ENCODE measurements at places on chromosomes 7 and 10. TPM values are rescaled to one million over a fixed set of nuclear protein-coding genes. Genes with fewer than 3 reads are reported as not detected.

DNA sequence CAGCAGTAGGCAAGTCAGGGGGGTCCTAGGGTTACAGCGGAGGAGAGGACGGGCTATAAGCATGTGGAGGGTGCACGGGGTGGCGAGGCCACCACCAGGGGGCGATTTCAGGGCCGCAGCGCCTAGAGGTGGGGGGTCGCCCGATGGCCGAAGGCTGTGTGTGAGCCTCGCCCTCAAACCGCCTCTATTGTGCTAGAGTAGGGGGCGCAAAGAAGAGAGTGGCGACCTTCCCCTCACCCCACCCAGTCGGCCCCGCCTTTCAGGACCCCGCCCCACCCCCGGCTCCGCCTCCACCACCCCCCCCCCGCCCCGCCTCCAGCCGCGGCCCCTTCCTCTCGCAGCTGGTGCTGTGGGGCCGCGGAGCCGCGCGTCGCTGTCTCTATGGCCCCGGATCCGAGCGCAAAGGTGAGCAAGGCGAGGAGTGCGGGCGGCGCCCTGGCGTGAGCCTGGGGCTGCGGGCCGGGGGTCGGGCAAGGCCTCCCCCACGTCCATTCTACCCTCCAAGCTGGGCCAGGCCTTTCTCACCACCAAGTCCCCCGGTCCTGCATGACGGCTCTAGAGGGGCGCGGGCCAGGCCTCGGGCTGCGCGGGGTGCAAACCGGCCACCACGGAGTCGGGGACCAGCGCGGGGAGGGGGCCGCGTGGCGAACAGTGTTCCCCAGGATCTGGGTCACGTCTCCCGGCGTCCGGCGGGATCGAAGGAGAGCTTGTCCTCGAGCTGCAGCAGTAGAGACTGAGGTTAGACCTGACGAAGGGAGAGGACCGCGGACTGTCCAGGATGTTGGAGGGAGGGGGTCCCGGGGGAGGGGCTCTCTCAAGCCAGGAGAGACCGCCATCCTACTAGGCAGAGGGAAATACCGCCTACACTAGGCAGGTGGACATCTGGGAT, at the start of gene SEMA4G:
Gene SEMA4G, plus strand, starts transcription at position 318 of the 889 bp plus-strand sequence. CDS start 3,409 bp downstream, outside the sequence.
- peak; percentile 86 for DNase-seq

DNA sequence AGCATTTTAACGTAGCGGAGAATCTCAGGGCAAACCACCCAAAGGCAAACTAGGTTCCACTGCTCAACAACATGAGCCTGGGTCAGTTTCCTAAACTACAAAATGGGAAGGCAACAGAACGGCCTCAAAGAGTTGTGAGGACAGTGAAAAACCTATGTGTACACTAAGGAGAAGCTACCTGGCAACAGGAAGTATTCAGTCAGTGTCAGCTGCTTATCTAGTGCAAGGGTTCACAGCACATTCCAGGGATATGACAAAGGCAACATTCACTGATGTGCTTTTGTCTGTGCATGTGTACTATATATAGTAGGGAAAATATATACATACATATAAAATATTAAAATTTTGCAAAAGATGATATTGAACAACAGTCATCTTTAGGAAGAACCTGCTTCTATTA, 17.2 kb downstream of the NUDCD3 start:
- no peak for DNase-seq

DNA sequence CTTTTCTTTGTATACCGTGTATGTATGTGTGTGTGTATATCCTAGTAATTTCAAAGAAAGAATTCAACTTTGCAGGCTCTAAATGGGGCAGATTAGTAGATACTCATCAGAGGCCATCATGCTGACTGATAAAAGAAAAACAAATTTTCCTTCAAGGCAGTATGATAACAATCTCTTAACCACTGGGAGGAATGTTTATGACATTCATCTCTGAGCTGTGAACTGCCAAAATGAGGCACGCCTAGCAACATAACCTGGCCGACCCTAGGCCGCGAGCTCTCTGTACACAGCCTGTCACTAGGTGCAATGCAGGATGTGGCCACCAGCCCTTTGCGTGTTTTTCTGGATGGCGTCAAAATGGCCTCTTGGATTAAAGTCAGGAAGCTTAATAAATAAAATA, 343.7 kb upstream of the GALNT17 start:
- peak; percentile 33 for DNase-seq

GRCh38 chr10:124995605-124996004, 53.7 kb downstream of the ZRANB1 start:
- DNase-seq, result no peak

- DNase-seq, result peak; percentile 16
Observed at GRCh38 chr10:32033171-32033570, 23.1 kb downstream of the KIF5B start.

GRCh38 chr10:18082381-18082780, 57.8 kb upstream of the CACNB2 start:
- DNase-seq, result no peak

GRCh38 chr10:104277785-104278184, 8.8 kb downstream of the GSTO2 start:
- no peak for DNase-seq

DNA sequence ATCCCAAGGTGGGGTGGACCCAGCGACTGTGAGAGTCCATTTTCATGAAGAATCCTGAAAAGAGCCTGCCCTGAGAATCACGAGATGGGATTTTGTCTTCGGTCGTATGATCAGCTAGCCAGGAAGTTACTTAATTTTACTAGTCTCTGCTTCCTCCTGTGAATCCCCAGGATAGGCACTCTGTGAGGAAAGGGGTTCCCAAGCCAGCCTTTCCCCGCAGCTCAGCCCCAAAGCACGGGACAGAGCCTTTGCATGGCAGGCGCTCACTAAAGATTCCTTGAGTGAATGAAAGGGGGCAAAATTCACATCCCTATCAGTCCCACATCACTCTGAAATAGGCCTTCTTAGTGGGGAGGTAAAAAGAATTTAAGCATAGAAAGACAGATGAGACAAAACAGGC, 219.6 kb downstream of the ADARB2 start:
- no peak for DNase-seq

DNA sequence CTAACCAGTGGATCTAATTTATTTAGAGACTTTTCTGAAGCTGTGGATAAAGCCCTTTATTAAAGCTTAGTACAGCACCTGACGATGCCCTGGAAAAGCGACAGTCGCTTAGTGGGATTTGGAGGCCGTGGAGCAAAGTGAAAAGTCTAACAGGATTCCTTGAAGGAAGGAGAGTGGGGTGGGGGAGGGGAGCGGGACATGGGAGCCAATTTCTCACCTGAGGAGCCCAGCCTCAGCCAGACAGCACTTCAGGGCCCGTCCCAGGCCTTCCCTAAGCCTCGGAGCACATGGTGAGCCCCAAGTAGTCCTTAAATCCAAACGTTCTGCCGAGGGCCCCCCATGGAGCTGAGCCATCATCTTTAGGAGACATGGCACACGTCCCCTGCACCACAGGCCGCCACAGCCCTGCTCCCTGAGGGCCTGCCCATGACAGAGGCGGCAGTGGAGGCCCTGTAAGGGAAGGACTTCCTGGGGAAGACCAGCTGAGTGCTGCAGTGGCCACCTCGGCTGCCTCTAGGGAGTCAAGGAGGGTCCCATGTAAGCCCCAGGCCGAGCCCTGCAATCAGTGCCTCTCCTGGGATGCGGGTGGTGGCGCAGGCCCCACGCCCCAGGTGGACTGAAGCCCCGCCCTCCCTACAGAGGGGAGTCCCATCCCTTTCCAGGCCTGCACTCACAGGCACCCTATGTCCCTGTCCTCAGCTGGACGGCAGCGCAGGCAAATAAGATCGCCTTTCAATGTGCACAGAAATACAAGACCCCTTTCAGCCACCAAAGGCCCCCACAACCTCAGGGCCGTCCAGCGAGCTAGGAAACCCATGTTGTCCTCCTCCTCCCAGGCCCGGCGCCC, 187.0 kb downstream of the MAD1L1 start:
- no peak for DNase-seq

GRCh38 chr7:42029405-42029804, 207.6 kb downstream of the GLI3 start:
- DNase-seq, result peak; percentile 33

DNA sequence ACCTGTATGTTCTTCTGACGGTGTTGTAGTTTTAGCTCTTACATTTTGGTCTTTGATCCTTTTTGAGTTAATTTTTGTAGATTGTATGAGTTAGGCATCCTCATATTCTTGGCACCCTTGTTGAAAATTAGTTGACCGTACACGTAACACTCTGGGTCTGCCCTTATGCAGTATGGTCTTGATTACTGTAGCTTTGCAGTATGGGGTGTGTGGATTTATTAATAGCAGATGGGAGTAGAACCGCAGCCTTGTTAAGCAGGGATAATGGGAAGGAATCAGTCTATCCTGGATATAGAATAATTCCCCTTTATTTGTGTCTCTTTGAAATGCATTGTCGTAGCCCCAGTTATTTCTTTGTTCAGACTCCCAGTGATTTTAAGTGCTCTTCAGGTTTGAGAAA, 95.5 kb downstream of the UBE3C start:
- DNase-seq, result no peak

GRCh38 chr10:11017000-11017569, 587 bp upstream of the CELF2 start:
- no peak for DNase-seq

GRCh38 chr7:77450054-77450453, 33.9 kb upstream of the GSAP start:
- no peak for DNase-seq

DNA sequence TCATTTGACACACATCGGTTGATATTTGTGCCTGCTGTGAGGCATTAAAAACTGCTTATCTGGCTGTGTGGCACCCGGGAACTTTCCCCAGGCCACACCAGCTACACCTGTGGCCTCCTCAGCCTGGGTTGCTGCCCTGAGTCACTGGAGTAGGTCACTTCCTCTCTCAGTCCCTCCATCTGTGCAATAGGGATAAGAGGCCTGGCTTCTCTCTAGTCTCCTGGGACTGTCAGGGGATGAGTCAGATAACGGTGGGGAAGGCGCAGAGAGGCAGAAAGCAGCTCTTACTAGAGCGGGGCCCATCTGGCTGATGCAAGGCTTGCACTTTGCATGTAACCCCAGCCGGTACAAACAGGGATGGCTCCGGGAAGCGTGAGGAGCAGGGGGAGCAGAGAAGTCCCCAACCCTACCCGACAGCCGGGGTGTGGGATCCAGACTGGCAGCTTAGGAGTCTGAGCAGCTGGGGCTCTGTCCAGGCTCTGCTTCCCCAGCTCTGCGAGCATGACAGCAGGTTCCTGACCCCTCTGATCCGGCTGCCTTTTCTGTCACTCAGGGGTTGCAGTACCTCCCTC, 34.0 kb downstream of the DNAJB12 start:
- DNase-seq, result peak; percentile 90

- DNase-seq, result no peak
Observed at GRCh38 chr7:85950418-85950817, 693.3 kb upstream of the GRM3 start.

DNA sequence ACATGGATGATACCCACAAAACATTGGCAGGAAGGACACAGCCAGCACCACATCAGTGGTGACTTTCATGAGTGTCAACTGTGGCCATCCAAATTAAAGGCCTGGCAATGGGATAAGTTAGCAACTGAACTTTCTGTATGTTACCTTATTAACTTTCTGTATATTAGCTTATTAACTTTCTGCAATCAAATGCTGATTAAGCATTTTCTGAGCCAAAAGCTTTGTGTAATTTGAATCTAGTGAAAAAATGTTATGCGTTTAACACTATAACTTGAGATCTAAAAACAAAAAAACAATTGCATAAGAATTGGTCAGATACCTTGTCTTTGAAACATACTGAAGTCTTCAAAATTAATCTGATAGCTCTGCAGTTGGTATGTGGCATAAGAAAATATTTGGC, 159.3 kb downstream of the ZNF33B start:
- no peak for DNase-seq

- DNase-seq, result no peak
Observed at GRCh38 chr7:106038289-106038688, 73.8 kb downstream of the SYPL1 start.

- DNase-seq, result no peak
Observed at GRCh38 chr7:30312178-30312577, 27.8 kb downstream of the ZNRF2 start.

DNA sequence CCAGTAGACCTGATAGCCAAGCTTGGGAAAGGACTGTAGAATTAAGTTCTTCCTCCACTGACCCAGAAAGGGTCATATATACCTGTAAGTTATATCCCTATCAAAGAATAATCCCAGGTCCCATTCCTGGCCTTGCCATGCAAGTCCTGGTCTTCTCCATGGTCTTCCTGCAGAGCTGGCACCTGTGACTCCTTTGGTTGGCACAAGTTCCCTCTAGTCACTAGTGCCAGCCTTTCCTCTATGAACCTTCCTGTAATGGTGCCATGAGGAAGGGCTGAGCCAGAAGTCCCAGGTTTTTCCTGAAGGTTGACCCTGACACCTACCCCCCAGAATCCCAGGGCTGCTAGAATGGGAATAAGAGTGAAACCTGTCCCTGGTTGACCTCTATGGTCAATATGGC, 54.1 kb upstream of the UNC5B start:
- no peak for DNase-seq

DNA sequence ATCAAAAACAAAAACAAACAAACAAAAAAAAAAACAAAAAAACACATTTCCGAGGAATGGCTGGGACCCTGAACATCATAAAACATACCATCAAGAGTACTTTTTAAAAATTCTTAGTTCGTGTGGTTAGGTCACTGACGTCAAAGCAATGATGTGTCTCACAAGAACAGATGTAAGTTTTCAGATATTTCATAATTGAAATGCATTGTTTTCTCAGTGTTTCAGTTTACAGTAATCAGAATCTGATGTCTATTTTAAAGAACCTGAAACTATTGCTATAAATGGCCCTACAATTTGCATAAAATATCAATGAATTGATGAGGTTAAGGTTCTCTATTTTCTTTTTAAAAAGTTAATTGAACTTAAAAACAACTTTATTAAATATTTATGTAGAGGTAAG, 103.7 kb upstream of the HGF start:
- DNase-seq, result no peak

DNA sequence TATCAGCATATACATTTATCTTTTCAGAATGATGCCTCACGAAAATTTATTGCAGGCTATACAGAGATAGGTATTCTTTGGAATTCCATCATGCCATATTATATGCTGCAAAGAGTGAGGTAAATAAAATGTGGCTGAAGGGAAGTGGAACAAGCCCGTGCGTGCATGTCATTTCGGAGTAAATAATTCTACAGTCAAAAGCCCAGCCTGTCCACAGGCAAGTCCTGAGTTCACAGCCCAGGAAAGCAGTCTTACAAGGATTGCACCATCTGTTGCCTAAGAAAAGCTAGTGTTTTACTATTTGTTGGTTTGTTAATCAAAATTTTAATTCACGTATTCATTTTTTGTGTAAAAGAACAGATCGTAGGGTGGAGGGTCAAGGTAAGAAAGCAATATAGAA, 292.4 kb upstream of the AKR1E2 start:
- DNase-seq, result no peak

The VWDE gene
- total RNA-seq, result 35.3 TPM

The COL13A1 gene
- total RNA-seq, result 7.1 TPM

The NUTM2D gene
- total RNA-seq, result 0.54 TPM

The HGF gene
- 1.1 TPM for total RNA-seq

The ZPBP gene
- not detected for total RNA-seq

The TAS2R3 gene
- 3.9 TPM for total RNA-seq

The CUL1 gene
- total RNA-seq, result 63.3 TPM

The IMMP2L gene
- 7.3 TPM for total RNA-seq

The DHTKD1 gene
- 40.4 TPM for total RNA-seq

The PRR15 gene
- total RNA-seq, result 15.5 TPM

The AEBP1 gene
- total RNA-seq, result 42.0 TPM

The ATG9B gene
- total RNA-seq, result 1.2 TPM

The RPEL1 gene
- not detected for total RNA-seq

The TFEC gene
- total RNA-seq, result not detected
